ENCODE measurements at places on chromosomes 13 and 19.
A peak's percentile ranks its signal among the peaks of the same experiment; 100 is the strongest.

DNA sequence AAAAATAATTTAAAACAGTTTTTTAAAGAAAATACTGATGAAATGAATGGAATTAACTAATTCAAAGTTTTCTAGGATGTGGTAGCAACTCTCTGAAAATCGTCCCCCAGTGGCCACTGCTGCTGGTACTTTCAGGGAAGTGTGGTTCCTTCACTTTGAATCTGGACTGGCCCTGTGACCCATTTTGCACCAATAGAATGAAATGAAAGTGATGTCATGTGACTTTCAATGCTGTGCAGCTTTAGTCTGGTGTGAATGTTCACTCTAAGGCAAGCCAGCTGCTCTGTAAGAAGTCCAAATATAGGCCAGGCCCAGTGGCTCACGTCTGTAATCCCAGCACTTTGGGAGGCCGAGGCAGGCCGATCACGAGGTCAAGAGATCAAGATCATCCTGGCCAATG, 26.4 kb upstream of the HNRNPA1L2 start:
- no peak for DNase-seq

DNA sequence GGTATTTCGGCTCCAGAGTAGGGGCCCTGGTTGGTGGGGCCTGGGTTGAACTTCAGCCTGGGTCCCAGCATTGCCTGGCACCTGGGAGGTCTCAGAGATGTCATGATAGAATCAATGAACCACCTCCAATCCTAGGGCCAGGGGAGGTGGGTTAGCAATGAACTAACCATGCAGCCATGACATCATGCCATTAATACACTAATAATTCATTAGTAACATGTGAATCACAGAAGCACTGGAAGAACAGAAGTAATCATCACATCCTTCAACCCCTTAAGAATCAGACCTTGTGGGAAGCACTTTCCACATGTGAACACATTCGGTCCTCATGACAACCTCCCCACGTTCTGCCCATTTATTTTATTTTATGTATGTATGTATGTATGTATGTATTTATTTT, 6.9 kb downstream of the NOSIP start:
- no peak for DNase-seq

DNA sequence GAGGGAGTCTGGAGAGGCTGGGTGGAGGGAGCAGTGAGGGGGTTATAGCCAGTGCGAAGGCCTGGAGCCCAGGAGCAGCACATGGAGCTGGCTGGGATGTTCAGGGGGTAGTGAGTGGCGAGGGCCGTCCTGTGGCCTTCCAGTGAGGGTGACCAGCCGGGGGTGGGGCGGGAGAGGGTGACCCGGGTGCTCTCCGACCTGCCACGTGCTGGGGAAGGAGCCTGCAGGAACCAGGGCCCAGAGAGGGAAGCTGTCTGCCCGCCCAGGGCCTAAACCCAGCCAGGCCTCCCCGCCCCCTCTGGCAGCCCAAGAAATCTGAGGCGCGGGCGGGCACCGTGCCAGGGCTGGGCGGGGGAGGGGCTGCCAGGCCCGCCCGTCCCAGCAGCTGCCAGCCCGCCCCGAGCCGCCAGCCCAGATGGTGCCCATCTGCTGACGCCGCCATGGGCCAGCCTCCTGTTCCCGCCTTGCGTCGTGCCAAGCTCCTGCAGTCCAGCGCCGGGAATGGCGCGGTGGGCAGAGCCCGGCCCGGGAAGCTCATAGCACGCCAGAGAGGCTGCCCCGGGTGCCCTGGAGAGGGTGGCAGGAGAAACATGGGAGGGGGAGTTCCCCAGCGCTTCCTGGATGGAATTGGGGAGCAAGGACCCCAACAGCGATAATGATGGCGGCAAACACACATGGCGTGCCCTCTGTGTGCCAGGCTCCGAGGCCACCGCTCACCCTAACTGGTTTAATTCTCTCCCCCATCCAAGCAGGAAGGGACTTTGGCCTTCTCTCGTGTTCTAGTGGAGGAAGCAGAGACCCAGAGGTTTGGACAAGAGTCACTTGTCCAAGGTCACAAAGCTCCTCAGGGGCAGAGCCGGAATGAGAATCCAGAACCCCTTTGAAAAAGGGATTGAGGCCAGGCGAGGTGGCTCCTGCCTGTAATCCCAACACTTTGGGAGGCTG, 21.5 kb downstream of the NFIC start:
- peak; percentile 92 for DNase-seq

- no peak for DNase-seq
Measured at GRCh38 chr19:4013886-4014540, 6.5 kb downstream of the PIAS4 start.

DNA sequence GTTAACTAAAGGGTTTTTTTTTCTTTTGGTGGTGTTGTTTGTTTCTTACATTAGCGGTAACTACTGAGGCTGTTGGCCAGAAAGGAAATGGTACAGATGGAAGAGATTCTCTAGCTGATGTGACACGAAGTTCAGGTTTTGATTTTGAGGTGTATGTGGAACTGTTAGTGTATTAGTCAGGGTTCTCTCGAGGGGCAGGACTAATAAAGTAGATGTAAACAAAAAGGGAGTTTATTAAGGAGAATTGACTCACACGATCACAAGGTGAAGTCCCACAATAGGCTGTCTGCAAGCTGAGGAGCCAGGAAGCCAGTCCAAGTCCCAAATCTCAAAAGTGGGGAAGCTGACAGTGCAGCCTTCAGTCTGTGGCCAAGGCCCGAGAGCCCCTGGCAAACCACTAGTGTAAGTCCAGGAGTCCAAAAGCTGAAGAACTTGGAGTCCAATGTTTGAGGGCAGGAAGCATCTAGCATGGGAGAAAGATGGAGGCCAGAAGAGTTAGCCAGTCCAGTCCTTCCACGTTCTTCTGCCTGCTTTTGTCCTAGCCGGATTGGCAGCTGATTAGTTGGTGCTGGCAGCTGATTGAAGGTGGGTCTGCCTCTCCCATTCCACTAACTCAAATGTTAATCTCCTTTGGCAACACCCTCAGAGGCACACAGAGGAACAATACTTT, 577.6 kb downstream of the EFNB2 start:
- no peak for DNase-seq

GRCh38 chr19:43564800-43565199, 10.5 kb downstream of the XRCC1 start:
- DNase-seq: no peak

- DNase-seq: no peak
Measured at GRCh38 chr19:42471554-42472249, 29.0 kb upstream of the CXCL17 start.

DNA sequence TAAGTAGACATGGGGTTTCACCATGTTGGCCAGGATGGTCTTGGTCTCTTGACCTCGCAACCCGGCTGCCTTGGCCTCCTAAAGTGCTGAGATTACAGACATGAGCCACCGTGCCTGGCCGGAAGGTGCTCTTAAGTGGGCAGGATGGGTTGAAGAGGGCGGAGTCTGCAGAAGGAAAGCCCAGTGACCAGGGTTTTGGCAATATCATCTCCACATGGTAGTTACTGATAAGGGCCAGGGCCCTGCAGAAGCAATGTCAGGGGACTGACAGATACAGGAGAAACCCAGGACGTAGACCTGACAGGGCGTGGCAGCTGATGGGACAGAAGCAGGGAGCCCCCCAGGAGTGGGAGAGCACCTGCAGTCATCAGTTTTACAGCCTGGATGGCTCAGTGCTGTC, 45.7 kb upstream of the RNF113B start:
- DNase-seq: no peak

DNA sequence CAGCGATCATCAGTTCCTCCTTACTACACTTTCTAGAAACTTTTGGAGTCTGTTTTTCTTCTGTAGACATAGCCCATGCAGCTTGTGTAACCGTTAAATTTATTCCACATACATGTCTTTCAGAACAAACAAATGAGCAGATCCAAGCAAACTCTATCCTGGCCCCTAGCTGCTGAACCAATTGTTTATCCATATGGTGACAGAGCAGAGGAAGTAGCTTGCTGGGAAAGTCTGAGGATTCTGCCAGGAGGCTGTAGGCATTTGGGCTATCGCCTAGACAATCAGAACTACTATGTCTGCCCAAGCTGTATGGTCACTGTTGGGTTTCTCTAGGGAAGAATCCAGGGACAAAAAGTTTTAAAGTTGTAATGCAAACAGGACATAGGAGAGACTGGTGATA, 343.7 kb downstream of the SPRY2 start:
- DNase-seq: no peak

DNA sequence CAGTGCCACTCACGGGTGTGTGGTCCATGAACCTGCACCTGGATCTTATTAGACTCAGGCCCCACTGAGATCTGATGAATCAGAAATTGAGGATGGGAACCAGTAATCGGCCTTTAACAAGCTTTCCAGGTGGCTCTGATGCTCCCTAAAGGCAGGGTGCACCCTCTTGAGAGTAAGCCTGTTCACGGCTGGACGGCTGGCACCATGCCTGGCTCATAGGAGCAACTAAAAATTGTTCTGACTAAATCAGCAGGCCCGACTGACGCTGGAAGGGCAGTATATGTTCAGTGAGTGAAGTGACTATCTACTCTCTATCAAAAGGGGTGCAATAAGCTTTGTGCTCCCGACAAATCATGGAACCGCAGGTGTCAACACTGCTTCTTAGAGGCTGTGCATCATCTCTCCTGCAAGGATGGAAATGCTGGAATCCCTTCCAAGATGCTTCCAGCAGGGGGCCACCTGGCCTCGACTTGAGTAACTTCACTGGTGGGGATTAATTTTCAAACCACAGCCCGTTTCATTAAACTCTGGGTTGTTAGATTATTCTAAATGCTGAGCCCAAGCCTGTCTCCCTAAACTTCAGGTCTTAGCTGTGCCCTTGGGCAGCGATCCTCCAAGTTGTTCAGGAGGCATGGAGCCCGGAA, 28.4 kb downstream of the TMTC4 start:
- DNase-seq: peak; percentile 54

GRCh38 chr19:10643172-10643967, 10.8 kb upstream of the ILF3 start:
- no peak for DNase-seq

DNA sequence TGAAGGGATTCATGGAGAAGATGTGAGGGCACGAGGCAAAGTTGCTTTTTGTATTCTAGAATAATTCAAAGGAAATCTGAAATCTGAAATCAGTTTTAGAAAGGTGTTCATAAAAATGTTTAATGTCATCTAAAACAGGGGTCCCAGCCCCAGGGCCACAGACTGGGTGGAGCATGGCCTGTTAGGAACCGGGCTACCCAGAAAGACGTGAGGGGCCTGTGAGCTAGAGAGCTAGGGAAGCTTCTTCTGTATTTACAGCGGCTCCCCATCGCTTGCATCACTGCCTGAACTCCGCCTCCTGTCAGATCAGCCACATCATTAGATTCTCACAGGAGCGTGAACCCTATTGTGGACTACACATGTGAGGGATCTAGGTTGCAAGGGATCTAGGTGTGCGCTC, 151.2 kb downstream of the USP12 start:
- no peak for DNase-seq

DNA sequence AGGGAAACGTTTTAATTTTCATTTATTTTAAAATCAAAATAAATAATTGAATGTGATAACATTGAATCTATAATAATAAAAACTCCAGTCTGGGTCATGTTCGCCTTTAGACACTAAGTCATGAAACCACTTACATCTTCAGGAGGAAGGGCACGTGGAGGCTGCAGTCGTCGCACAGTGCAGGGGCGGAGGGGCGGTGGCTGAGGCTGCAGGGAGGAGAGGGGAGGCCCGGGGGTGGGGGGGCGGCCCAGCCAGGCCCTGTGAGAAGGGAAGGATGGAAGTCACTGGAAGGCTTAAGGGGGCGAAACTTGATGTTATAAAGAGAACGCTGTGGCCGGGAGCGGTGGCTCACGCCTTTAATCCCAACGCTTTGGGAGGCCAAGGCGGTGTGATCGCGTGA, 14.9 kb upstream of the LATS2 start:
- no peak for DNase-seq

DNA sequence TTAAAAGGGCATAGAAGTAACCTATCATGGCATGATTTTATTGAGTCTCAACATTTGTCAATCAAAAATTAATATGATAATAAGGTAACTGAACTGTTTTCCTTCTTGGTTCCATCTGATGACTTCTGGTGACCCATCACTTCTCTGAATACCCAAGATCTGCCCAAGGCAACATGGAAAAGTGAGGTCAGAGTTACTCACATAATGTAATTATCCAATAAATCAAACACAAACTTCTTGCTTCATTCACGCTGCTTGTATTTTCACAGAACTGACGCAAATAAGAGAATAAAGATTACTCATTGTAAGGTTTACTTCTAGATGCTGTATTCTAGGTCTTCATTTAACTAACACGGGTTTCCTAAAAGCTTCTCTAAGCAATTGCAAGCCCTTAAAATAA, 361.6 kb downstream of the RBM26 start:
- no peak for DNase-seq

DNA sequence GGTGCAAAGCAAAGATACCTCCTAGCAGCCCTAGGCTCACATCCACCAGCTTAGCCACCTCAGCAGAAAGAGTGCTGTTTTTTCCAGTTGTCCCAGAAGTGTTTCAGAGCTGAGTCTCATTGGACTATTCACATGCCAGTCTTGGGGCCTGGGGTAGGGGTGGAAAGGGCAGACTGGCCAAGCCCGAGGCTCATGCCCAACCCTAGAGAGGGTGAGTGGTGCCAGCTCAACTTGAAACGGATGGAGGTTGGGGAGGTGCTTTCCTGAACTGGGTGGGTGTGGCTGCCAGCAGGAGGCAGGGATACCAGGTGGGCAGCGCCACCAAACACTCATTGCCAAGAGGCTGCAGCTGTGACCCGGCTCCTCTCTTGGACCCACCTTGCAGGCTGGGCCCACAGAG, 116.9 kb downstream of the DPF1 start:
- no peak for DNase-seq

- no peak for DNase-seq
Measured at GRCh38 chr13:23750383-23751121, 138.6 kb downstream of the MIPEP start.

- no peak for DNase-seq
Measured at GRCh38 chr19:38183251-38183897, 40.6 kb downstream of the DPF1 start.

- no peak for DNase-seq
Measured at GRCh38 chr19:8221161-8221560, 12.0 kb downstream of the CERS4 start.

DNA sequence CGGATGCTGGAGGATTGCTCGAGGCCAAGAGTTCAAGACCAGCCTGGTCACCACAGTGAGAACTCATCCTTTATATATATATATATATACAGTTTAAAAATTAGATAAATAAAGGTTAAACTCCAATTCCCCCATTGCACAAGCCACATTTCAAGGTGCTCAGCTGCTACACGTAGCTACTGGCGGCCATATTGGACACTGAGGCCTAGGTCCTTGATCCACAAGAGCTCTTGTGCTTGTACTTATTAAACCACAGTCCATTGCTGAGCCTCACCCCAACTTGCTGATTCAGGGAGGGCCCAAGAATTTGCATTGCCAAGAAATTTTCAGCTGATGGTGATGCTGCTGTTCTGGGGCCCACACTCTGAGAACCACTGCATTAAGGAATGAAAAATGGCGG, 9.6 kb downstream of the TTC9B start:
- DNase-seq: no peak

All from NCI-H1105 (cell line).